ENCODE measurements at places on chromosomes 1 and 21.

GRCh38 chr1:230191855-230192254, 124.8 kb downstream of the GALNT2 start:
- DNase-seq: no peak

GRCh38 chr1:5548266-5548665, 444.0 kb downstream of the NPHP4 start:
- DNase-seq: no peak

DNA sequence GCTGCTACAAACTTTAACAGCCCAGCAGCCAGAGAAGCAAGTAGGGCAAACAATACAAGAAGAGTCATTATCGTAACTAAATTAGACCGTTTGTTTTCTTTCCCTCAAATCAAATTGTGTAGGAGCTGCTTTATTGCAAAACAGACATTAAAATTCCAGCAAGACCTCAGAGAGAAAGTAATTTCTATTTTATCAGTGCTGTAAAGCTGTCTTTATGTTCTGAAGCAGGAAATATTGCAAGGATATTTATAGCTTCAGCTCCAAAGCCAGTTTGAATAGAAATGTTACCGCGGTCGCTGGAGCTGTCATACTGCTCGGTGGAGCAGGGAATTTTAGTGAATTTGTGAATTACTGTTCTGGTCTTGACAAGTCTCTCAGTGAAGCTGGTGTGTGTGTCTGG, 503.8 kb upstream of the PLXNA2 start:
- no peak for DNase-seq

GRCh38 chr1:58919959-58920321, 136.1 kb upstream of the JUN start:
- no peak for DNase-seq

- no peak for DNase-seq
Measured at GRCh38 chr1:178630417-178630816, 94.6 kb upstream of the RALGPS2 start.

GRCh38 chr1:176669782-176670181, 206.8 kb downstream of the PAPPA2 start:
- DNase-seq: no peak

DNA sequence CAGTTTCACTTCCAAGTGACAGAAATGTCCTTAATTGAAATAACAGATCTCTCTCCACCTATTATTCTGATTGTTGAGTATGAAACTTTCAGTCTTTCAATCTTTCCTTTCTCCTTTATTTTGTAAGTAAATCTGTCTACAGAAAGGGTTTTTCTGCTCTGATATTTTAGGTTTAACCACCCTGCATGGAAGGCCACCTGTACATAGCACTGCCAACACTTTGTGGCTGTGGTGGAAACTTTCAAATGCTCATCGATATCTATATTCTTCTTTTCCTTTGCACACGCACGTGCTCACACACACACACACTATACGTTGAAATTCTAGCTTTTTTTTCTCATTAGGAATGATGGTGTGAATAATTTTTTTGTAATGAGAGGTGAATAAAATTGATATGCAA, 1179.3 kb downstream of the KCNT2 start:
- DNase-seq: no peak

- DNase-seq: no peak
Measured at GRCh38 chr1:2232255-2232915, 4.3 kb downstream of the SKI start.

DNA sequence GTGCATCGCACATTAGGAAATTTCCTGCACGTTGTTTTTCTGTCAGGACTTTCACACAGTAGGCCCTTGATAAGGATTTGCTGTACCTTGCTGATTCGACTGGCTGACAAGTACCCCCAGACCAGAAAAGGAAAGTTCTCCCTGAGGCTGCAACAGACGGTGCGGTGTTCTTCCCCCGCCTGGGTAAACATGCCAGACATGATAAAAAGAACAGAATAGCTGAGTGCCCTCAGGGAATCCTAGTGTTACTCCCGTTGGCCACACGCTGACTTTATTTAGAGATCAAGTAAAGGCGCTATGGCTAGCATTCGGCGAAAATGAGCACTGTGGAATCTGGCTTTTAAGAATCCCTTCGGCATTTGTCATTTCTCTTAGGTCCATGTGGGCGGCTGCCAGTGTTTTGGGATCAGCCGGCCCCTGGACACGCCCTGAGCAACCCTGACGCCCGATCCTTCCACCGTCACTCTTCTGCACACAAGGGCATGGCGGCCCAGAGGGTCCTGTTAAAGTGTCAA, 607.7 kb downstream of the KIF26B start:
- DNase-seq: no peak

DNA sequence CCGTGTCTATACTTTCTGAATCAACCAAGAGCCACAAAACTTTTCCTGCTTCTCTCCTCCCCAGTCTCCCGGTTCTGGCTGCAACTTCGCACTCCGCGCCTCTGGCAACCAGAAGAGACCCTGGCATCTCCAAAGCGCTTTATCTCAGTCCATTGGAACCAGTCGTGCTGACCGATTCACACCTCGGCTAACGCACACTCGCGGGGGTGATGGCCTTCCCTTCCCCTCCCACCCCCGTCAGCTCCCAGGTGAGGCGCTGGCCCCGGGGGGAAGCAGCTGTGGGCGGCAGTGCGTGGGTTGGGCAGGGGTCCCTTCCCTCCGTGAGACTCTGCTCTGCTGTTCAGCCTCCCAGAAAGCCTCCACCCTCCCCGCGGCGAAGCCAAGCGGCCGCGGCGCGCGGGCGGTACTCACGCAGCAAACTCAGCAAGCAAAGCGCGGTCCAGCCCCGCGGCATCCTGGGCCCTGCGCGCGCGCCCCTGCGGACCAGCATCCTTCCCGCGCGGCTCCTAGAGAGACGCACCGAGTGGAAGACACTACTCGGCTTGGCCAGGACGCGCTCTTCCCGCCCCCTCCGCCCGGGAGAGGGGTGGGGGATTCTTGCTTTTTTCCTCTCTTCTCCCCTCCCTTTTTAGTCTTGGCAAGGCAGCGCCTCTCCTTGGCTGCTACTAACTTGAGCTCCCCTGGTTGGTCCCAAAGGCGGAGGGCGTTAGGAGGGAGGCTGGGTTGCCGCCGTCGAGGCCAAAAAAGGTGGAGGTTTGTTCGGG, at the start of gene CD34:
Gene CD34, minus strand, starts transcription at position 535 of the 764 bp plus-strand sequence. Its CDS starts 45 bp downstream, at position 490.
- peak; percentile 7 for DNase-seq

GRCh38 chr1:152683846-152684245, 2.1 kb upstream of the LCE2B start:
- no peak for DNase-seq

- no peak for DNase-seq
Measured at GRCh38 chr1:36696261-36696940, 213.7 kb upstream of the CSF3R start.

DNA sequence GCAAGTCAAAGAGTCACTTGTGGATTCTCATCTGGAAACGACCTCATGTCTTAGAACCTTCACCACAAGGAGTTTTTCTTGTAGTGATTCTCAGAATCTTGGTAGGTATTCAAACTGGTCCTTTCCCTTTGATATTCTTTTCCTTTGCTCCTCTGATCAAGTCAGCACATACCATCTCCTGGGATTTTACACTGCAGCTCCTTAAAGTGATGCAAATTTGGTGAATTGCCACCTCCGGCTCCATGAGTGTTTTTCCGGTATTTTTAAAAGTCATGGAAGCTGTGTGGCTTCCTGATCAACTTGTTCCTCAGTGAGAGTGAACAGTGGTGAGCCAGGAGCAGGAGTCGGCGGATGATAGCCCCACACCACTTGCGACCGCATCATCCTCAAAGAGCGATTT, 182.1 kb upstream of the DAB1 start:
- DNase-seq: no peak

GRCh38 chr1:236175642-236176336, 33.5 kb downstream of the GPR137B start:
- no peak for DNase-seq

- DNase-seq: no peak
Measured at GRCh38 chr1:69914976-69915765, 290.2 kb downstream of the LRRC40 start.

DNA sequence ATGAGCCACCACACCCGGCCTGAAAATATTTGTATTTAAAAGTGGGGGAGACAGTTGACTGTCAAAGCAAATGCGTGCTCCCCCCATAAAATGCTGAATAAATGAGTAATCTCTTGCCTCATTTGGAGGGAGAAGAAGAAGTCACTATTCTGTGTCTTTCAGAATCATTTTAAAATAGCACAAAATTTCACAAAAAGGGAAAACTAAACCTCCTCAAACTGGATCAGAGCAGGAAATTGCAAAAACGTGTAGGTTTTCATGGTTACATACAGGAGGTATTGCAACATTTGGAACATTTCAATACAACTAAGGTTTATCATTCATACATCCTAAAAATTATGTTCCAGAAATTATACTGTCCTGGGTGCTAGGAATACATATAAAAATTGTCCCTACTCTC, 13.6 kb downstream of the MTF1 start:
- DNase-seq: no peak

DNA sequence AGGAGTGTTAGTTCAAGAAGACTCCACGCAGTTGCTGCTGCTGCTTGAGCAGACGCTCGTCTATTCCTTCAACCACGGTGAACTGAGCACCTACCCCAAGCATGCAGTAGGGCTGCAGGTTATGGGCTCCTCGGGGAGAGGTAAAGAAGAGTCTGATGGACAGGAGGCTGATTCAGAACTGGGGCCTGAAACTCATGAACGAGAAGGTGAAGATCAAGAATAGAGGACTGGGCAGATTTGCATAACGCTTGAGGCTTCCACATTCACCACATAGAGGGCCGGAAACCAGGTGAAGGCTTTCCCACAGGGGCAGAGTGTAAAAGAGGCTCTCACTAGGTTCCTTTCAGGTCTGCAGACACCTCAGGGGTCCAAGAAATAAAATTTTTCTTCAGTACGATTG, 9.1 kb downstream of the ABCA4 start:
- DNase-seq: no peak

DNA sequence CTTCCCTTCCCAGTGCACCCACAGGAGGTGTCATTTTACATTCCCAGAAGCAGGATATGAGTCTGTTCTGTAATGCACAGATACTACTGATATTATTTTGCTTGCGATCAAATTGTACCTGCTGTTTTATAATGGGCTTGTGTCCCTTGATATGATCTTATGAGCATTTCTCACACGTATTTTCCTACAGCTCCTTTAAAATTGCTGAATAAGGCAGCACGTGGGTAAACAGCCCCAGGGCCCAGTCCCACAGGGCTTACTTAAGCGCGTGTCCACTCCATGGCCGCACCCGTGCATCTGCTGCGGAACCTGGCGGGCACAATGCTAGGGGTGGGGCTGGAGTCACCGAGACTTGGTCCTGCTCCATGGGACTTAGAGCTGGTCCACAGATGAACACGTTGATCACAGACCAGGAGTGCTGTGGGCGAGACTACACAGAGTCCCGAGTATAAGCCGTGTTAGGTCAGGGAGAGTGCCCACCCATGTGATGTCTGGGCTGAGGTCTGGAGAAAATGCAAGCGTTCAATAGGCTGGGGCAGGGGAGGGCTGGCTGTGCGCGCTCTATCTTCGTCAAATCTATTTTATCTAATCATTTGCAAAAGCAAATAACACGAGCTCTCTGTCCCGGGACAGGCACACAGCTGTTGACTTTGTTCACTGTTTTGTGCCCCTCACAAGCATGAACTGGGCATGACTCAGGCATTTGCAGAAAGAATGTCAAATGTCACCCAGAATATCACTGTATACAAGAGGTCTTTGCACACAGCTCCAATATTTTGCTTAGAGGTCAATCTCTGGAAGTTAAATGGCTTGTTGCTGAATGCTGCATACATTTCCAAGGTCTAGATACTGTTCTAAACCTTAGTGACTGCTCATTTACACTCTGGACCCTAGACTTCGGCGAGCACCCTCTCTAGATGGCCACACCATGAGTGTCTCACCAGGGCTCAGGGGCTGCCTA, 119.3 kb downstream of the CRYAA start:
- DNase-seq: no peak

DNA sequence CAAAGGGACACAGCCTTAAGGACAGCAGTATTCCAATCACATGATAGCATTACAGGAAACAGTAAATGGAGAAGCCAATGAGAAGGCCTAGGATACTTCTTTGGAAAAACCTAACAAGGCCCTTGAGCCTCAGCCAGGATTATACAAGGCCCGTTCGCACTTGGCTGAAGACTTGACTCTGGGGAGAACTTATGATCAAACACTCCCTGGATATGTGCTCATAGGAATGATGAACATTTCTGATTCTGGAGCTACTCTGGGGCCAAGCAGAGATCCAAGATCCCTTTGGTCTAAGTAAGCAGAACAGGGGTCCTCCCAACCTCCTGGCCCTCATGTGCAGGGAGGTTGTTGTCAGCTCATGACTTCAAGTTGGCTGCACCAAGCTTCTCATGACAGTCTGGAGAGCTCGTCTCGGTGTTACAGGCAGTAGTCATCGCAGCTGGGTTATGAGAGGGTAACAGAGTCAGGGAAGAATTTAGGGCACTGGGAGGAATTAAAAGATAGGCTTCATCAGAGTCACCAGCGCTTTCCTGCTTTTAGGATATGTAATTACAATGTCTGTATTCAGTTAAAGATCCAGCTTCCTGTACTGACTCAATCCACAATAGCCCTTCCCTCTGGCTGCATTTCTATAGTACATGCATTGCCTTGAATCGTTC, 92.5 kb upstream of the IRF2BP2 start:
- no peak for DNase-seq

GRCh38 chr1:6424619-6425593, at the start of gene ESPN:
Gene ESPN, plus strand, starts transcription at chr1:6424776. Its CDS starts 180 bp downstream, at chr1:6424956.
- DNase-seq: no peak

- DNase-seq: no peak
Measured at GRCh38 chr1:216387782-216388181, 35.5 kb downstream of the USH2A start.
